ENCODE measurements at places on chromosomes 3 and 15.

DNA sequence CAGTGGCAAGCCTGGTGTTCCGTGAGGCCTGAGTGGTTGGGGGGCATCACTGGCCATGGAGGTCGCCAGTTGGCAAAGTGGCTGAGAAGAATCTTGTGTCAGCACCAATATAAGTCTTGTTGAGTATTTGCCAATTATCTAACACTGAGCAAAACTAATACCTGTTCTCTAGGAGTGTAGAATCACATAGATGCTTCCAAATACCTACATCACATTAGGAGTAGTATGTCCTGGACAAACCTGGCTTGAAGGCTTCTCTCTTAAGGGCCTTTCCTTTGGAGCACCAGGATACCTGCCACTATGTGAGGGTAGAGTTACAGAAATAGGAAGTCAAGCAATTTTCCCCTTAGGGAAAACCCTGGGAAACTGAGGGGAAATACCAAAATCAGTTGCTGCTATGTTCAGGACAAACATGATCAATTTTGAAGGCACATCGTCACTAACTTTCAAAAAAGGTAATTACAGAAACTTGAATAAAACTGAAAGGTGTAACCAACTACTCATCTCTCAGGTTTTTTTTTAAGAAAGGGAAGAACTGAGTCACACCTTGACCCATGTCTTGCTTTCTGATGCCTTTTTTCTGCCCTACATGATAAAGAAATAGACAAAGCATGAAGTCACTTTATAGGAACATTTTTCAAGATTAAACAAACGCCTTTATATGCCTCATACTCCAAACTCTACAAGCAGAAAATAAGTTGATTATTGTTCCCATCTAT is 100.4 kb downstream of the IMPG2 start:
- DNase-seq, result no peak

GRCh38 chr15:68993276-68993675 is 21.2 kb upstream of the NOX5 start:
- no peak for DNase-seq

GRCh38 chr3:78941587-78941986 is 826.2 kb downstream of the ROBO1 start:
- no peak for DNase-seq

GRCh38 chr3:30733209-30733608 is 126.8 kb downstream of the TGFBR2 start:
- no peak for DNase-seq

GRCh38 chr3:11607816-11608215 is 35.9 kb downstream of the VGLL4 start:
- DNase-seq, result no peak

Data from amygdala (tissue), 56 donors.